K562 (cell line): ENCODE measurements at places on chromosomes 11 and 22. TPM values are rescaled to one million over a fixed set of nuclear protein-coding genes. Genes with fewer than 3 reads are reported as not detected.

The GGT5 gene
- 0.18 and 0.81 TPM in 2 replicates for total RNA-seq

The CXCR5 gene
- 0.04 TPM in 1 of 2 replicates, not detected in the other for total RNA-seq

The CCDC81 gene
- total RNA-seq, result 0.16 and 0.63 TPM in 2 replicates

The RAB38 gene
- 1.5 and 1.9 TPM in 2 replicates for total RNA-seq

The TMPRSS6 gene
- total RNA-seq, result not detected in 2 replicates

The WT1 gene
- 27.1 and 29.3 TPM in 2 replicates for total RNA-seq

The CRYBB1 gene
- total RNA-seq, result 0.16 and 0.22 TPM in 2 replicates

The CCDC188 gene
- not detected in 2 replicates for total RNA-seq

The SHANK3 gene
- 0.07 and 0.13 TPM in 2 replicates for total RNA-seq

The SOX10 gene
- total RNA-seq, result not detected in 2 replicates

DNA sequence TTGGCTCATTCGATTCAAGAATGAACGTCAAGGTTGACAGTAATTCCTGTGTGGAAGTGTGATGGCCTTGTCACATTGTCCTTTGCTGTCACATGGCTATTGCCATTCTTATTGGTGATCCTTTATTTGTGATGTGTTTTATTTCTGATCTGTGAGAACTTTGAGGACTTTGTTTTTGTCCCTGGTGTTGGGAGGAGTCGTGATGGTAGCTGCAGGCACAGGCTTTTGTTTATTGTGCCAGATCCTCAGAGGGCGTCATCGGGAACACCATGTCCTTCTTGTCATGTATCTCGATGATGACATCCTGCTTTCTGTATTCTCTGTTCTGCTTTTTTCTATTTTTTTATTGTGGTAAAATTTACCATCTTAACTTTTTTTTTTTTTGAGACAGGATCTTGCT, 5.6 kb downstream of the PICK1 start:
- no peaks in the 10 kb centered on the region for H3K27me3 ChIP-seq
- H3K27ac ChIP-seq, result no peak overlapping the region
- H3K4me1 ChIP-seq, result peaks cover under 1% of the 10 kb centered on the region; the same call in 1 of the 3 replicates

GRCh38 chr22:44974454-44974853, 35.4 kb downstream of the PHF21B start:
- no peak for DNase-seq
- H3K27me3 ChIP-seq, result peaks cover 12% of the 10 kb centered on the region; the same call in 1 of the 2 replicates
- no peaks in the 10 kb centered on the region for H3K4me1 ChIP-seq
- no peak overlapping the region for H3K4me3 ChIP-seq
- H3K27ac ChIP-seq, result no peak overlapping the region
- no peaks in the 10 kb centered on the region for H3K36me3 ChIP-seq

DNA sequence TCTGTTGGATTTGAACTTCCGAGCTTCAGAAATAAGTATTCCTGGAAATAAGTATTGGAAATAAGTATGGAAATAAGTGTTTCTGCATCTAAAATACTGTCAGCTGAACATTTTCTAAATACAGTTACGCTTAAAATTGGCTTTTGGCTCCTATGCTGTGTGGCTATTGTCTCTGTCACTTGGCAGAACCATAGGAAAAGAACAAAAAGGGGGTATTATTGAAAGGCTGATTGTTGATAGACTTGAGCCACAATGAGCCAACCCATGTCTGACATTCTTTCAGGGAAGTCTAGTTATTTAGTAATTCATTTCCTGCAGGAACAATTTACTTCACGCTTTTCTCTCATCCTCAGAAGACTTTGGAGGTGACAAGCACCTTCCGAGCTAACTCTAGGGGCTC, 32.5 kb upstream of the LARGE1 start:
- H3K27me3 ChIP-seq, result no peaks in the 10 kb centered on the region
- no peak overlapping the region for H3K27ac ChIP-seq
- H3K4me1 ChIP-seq, result no peaks in the 10 kb centered on the region
- H3K4me3 ChIP-seq, result no peak overlapping the region
- no peaks in the 10 kb centered on the region for H3K36me3 ChIP-seq
- no peak for DNase-seq

GRCh38 chr11:61904539-61905048, 12.8 kb downstream of the RAB3IL1 start:
- H3K27ac ChIP-seq, result no peak overlapping the region
- peaks cover 51% of the 10 kb centered on the region for H3K4me1 ChIP-seq
- no peak overlapping the region for H3K4me3 ChIP-seq
- peaks cover 81% of the 10 kb centered on the region; the same call in 2 of the 3 replicates for H3K36me3 ChIP-seq
- H3K27me3 ChIP-seq, result no peaks in the 10 kb centered on the region

DNA sequence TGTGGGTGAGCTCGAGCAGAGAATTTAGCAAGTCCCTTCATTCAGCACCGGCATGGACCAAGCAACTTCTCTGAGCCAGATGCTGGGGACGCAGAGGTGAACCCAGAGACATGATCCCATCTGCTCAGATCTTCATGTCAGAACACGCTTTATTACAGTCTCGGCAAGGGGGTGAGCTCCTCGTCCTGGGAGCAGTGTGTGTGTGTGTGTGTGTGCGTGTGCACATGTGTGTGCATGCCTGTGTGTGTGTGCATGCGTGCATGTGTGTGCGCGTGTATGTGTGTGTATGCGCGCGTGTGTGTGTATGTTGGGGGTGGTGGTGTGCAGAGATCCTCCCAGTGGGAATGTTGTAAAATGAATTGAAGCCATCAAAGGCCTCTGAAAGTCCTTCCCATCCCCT, 9.8 kb downstream of the MIAT start:
- no peaks in the 10 kb centered on the region for H3K27me3 ChIP-seq
- no peak overlapping the region for H3K27ac ChIP-seq
- peaks cover 4% of the 10 kb centered on the region; the same call in 2 of the 3 replicates for H3K4me1 ChIP-seq
- DNase-seq, result no peak

- peaks cover 75% of the 10 kb centered on the region; the same call in 2 of the 3 replicates for H3K36me3 ChIP-seq
- no peaks in the 10 kb centered on the region for H3K27me3 ChIP-seq
- peaks cover 16% of the 10 kb centered on the region for H3K4me1 ChIP-seq
These were observed 13.6 kb downstream of the BCR start for GRCh38 chr22:23193882-23194281.

GRCh38 chr11:2944530-2944929, 15.3 kb upstream of the PHLDA2 start:
- H3K4me3 ChIP-seq, result no peak overlapping the region
- no peak overlapping the region for H3K27ac ChIP-seq
- H3K36me3 ChIP-seq, result peaks cover 63% of the 10 kb centered on the region

DNA sequence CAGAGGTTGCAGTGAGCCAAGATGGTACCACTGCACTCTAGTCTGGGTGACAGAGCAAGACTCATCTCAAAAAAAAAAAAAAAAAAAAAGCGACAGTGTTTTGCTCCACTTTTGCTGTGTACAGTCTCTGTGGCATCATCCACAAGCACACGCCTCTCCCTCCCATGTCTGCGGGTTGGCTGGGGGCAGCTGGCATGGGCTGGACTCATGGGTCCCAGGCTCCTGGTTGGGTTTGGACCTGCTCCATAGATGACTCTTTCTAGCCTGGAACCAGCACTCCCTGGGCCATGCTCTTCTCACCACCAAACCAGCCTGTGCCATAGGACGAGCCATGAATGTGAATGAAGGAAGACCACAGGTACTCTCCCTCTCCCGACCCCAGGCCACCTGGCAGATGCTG, 7.9 kb upstream of the WNT11 start:
- H3K4me1 ChIP-seq, result peaks cover 19% of the 10 kb centered on the region; the same call in 1 of the 2 replicates
- H3K36me3 ChIP-seq, result no peaks in the 10 kb centered on the region
- no peaks in the 10 kb centered on the region for H3K27me3 ChIP-seq
- H3K4me3 ChIP-seq, result no peak overlapping the region

- no peak overlapping the region for H3K27ac ChIP-seq
- no peaks in the 10 kb centered on the region for H3K36me3 ChIP-seq
- no peak for DNase-seq
- H3K4me3 ChIP-seq, result no peak overlapping the region
- H3K4me1 ChIP-seq, result no peaks in the 10 kb centered on the region
These were observed 11.2 kb upstream of the SYT8 start for GRCh38 chr11:1823376-1824220.

GRCh38 chr11:85431319-85431718, 195.8 kb downstream of the DLG2 start:
- no peaks in the 10 kb centered on the region for H3K36me3 ChIP-seq
- no peak overlapping the region for H3K27ac ChIP-seq
- no peak for DNase-seq
- H3K27me3 ChIP-seq, result no peaks in the 10 kb centered on the region
- no peaks in the 10 kb centered on the region for H3K4me1 ChIP-seq

GRCh38 chr11:86486261-86487030, 111.8 kb downstream of the CCDC81 start:
- H3K27me3 ChIP-seq, result no peaks in the 10 kb centered on the region
- no peaks in the 10 kb centered on the region for H3K36me3 ChIP-seq
- H3K4me1 ChIP-seq, result peaks cover 10% of the 10 kb centered on the region; the same call in 2 of the 3 replicates
- no peak for DNase-seq
- no peak overlapping the region for H3K27ac ChIP-seq

GRCh38 chr22:27801616-27802345, at the start of gene MN1:
MN1 (minus strand) TSS chr22:27801756; CDS start chr22:27800543, 1,213 bp downstream.
- H3K4me3 ChIP-seq, result no peak within 1 kb of the TSS
- no peaks in the 10 kb centered on the region for H3K36me3 ChIP-seq
- peaks cover 38% of the 10 kb centered on the region for H3K27me3 ChIP-seq
- no peak within 1 kb of the TSS for H3K27ac ChIP-seq

DNA sequence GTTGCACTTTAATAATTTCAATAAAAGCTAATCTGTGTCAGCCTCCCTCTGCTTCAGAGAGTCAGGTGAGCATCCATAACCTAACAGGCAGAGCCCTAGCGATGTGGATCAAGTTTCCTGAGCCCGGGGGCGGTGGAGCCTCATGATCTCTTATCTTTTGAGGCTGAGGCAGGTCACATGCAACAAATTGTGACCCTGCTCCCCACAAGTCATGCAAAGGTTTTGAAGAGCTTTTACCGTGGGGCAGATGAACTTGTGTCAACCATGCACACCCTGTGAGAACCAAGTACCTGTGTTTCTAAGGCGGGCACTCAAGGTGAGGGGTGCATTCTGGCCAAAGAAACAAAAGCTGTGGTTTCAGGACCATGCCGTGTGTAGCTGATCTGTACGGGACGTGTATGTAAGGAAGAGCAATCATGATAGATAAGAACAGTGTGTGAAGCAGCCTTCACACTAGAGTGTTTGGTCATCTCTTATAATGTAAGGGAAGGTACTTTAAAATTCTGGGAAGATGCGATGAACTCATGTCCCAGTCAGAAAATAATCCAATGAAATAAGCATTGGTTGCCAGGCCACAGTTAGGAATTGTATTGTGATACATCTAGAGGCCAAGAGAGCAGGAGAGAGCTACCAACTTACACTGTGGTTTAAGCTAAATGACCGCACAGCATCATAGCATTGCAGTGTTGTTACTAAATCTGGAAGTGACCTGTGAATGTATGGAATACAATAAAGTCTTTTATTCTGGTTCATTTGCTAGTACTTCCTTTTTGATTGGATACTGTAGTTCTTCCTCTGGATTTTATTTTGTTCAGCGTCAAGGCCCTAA, 49.8 kb downstream of the DKK3 start:
- no peak for DNase-seq
- no peak overlapping the region for H3K27ac ChIP-seq
- H3K27me3 ChIP-seq, result peaks cover 5% of the 10 kb centered on the region; the same call in 2 of the 3 replicates
- peaks cover 6% of the 10 kb centered on the region; the same call in 1 of the 3 replicates for H3K4me1 ChIP-seq

DNA sequence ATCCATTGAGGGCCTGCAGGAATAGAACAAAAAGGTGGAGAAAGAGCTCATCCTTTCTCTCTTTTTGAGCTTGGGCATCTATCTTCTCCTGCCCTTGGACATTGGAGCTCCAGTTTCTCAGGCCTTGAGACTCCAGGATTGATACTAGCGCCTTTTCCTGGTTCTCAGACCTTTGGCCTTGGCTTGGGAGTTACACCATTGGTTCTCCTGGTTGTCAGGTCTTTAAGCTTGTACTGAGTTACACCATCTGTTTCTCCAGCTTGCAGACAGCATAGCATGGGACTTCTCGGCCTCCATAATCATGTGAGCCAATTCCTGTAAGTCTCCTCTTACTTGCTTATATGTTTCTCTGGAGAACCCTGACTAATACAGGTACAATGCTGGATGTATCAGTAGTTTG, 72.6 kb downstream of the GRK3 start:
- no peak for DNase-seq
- H3K4me1 ChIP-seq, result no peaks in the 10 kb centered on the region
- H3K27me3 ChIP-seq, result no peaks in the 10 kb centered on the region
- no peak overlapping the region for H3K4me3 ChIP-seq

GRCh38 chr11:121533601-121534000, 80.8 kb upstream of the SORL1-AS1 start:
- no peak overlapping the region for H3K27ac ChIP-seq
- H3K4me3 ChIP-seq, result no peak overlapping the region
- no peak for DNase-seq
- H3K4me1 ChIP-seq, result no peaks in the 10 kb centered on the region
- H3K36me3 ChIP-seq, result no peaks in the 10 kb centered on the region

DNA sequence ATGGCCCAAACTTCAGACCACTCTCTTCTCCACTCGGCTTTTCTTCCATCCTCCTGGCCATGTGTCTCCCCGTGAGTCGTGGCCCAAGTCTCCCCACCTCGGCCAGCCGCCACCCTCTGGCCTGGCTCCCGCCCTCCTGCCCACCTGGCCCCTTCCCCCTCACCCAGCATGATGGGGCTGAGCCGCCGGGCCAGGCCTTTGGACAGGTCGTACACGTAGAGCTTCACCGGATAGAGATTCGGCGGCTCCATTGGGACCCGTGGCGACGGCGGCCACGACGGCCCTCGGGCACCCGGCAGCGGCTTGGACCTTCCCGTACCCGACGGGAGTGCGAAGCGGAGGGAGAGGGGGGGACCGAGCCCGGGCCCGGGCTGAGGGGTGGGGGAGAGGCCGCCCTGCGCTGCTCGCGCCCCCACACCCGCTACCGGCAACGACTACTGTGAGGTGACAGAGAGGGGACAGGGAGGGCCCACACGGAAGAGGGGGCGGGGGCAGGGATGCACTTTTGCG, at the start of gene DESI1:
DESI1 (minus strand) TSS at position 455 of the 510 bp plus-strand sequence; CDS start at position 251, 204 bp downstream.
- peaks cover 17% of the 10 kb centered on the region; the same call in 2 of the 3 replicates for H3K4me1 ChIP-seq
- peak within 1 kb of the TSS; percentile 92 for H3K4me3 ChIP-seq
- H3K27me3 ChIP-seq, result no peaks in the 10 kb centered on the region
- DNase-seq, result no peak
- H3K36me3 ChIP-seq, result peaks cover 31% of the 10 kb centered on the region
